CD8-positive, alpha-beta T cell (primary cell): ENCODE measurements at places on chromosomes 6 and 20.

GRCh38 chr20:16128538-16129106, 444.6 kb downstream of the KIF16B start:
- DNase-seq = no peak

- no peak for DNase-seq
These were observed 54.3 kb downstream of the SLC22A23 start for GRCh38 chr6:3402310-3403237.

DNA sequence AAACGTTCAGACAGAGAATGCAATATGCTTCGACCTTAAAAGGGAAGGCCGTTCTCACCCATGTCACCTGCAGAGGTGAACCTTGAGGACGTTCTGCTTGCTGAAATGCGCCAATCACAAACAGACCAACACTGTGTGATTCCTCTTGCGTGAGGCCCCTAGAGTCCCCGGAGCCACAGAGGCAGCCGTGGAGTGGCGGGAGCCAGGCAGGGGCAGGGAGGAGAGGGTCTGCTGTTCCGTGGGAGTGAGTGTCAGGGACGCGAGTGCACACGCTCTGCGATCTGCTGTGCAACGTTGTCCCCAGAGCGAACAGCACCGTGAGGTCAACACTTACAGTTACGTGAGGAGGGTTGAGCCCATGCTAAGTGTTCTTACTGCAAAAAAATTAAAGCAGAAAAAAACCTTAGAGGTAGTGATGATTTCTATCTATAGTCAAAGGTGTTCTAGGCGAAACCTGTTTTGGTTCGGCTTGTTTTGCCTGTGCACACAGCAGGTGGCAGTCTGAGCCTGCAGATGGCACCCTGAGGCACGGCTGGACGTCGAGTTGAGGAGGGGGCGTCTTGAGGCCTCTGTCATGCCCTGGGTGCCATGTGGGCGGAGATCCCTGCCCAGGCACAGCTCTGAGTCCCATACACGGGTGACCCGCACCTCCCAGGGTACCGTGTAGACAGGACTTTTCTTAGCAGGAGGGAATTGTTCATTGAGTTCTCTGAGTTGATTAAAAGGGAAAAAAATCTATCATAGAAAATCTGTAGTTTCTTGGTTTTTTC, 71.7 kb upstream of the FRMD1 start:
- DNase-seq = no peak

- no peak for DNase-seq
These were observed 1450.7 kb upstream of the ADGRB3 start for GRCh38 chr6:67184405-67184804.

- no peak for DNase-seq
These were observed 20.3 kb downstream of the PGK2 start for GRCh38 chr6:49766762-49767161.

DNA sequence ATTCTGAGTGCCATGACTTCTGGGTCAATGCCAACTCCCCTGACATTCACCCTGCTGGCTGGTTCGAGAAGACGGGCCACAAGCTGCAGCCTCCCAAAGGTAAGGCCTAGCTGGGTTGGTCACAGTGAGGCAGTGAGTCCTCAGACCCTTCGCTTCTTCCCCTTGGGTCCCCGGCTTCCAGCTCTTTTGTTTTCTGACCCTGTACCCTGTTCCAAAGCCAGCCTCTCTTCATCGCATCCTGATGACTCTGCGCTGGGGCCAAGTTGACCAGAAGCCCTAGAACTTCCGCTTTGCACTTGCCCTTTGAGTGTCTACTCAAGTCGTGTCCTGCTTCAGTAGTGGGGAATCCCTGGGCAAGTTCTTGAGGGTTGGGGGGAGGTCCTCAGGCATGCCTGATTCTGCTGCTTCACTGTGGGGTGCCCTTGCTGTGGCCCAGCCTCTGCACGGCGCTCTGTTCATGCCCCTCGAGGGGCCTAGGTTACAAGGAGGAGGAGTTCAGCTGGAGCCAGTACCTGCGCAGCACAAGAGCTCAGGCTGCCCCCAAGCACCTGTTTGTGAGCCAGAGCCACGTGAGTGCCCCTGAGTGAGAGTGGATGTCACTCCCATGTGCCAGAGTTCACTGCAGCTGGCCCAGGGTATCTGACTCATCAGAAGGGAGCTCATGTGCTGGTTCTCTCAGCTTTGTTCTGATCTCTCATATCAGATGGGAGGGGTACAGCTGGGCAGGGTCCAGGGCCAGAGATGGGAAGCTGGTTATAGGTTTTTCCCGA, 23.0 kb downstream of the L3MBTL1 start:
- no peak for DNase-seq

- no peak for DNase-seq
These were observed 494.2 kb upstream of the JARID2 start for GRCh38 chr6:14751645-14752175.

GRCh38 chr6:143677577-143677890, 231 bp upstream of the PHACTR2 start:
- no peak for DNase-seq

GRCh38 chr6:74581681-74582080, 624.2 kb downstream of the COL12A1 start:
- no peak for DNase-seq
